ENCODE measurements at places on chromosomes 16 and 17. TPM values are rescaled to one million over a fixed set of nuclear protein-coding genes. Genes with fewer than 3 reads are reported as not detected.

DNA sequence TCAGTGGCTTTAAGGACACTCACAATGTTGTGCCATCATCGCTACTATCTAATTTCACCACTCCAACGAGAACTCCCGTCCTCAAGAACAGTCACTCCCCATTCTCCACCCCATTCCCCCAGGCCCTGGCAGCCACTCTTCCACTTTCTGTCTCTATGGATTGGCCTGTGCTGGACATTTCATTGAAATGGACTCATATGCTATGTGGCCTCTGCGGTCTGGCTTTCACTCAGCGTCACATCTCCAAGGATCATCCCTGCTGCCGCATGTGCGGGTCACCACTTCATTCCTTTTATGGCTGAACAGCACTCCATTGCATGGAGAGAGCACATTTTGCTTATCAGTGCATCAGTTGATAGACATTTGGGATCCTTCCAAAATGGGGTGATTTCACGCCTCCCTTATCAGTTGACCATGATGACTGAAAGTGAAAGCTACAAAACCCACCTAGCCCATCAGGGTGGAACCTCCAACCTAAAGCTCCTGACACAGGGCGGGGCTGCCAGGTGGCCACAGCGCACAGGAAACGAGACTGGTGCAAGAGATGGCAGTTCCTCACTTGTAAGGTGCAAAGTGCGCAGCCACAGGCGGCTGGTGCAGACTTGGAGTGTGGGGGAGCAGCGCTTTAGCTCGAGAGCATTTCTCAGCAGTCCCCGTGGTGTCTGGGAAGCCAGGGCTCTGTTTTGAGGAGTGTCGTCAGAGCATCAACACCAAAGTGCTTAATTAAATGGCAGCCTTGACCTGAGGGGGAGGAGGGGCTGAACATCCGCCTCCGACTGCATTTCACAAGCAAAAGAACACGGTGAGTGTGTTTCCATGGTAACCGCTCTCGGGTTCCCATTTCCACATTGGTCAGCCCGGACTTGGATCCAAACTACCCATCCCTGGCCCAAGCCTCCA lies 23.8 kb downstream of the COTL1 start:
- no peak for DNase-seq

- DNase-seq, result no peak
Observed at GRCh38 chr17:49996121-49996494, 1.1 kb upstream of the DLX3 start.

AURKB gene
- 81.3 TPM for total RNA-seq

SLC12A4 gene
- total RNA-seq, result 61.7 TPM

TMIGD1 gene
- not detected for total RNA-seq
